ENCODE measurements at places on chromosomes 4 and X. TPM values are rescaled to one million over a fixed set of nuclear protein-coding genes. Genes with fewer than 3 reads are reported as not detected.

DNA sequence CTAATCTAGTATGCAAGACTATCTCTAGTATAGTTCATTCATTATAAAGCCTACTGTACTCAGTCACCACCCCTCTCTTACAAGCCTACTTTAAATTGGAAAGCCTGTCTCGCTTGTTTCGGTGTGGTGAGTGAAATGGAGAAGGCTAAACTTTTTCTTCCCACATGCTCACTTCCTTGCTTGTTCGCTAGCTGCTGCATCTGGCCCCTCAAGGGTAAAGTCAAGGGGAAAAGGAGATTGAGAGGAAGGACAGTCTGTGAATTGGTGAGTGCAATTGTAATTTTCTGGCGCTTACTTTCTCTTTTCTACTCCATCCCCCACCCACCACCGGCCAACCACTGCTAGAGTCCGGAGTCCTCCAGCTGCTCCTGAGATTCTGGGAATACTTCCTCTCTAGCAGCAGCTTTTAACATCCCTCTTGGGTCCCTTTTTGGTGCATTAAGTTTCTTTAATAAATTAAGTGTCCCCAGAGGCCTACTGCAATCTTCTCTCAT is 12.1 kb upstream of the ARAP2 start:
- no peak for DNase-seq

The SYP gene
- total RNA-seq = 6.9 TPM

The NSUN7 gene
- 8.6 TPM for total RNA-seq

The PDGFRA gene
- 45.2 TPM for total RNA-seq

GRCh38 chr4:85842540-85842939 is 367.6 kb downstream of the ARHGAP24 start:
- DNase-seq = peak; percentile 11

The SATL1 gene
- total RNA-seq = 0.08 TPM

The GPR143 gene
- total RNA-seq = 0.82 TPM

The DMP1 gene
- total RNA-seq = not detected

The SLC38A5 gene
- 16.7 TPM for total RNA-seq

- DNase-seq = peak; percentile 83
Measured at GRCh38 chrX:81201671-81202455, at the start of the genes HMGN5 and SH3BGRL. HMGN5 (minus strand) TSS chrX:81201913; CDS start chrX:81121549, 80,364 bp downstream. SH3BGRL (plus strand) TSS chrX:81202102; CDS start chrX:81202201, 99 bp downstream.

GRCh38 chrX:95057341-95057740 is 1383.3 kb downstream of the FAM133A start:
- no peak for DNase-seq

DNA sequence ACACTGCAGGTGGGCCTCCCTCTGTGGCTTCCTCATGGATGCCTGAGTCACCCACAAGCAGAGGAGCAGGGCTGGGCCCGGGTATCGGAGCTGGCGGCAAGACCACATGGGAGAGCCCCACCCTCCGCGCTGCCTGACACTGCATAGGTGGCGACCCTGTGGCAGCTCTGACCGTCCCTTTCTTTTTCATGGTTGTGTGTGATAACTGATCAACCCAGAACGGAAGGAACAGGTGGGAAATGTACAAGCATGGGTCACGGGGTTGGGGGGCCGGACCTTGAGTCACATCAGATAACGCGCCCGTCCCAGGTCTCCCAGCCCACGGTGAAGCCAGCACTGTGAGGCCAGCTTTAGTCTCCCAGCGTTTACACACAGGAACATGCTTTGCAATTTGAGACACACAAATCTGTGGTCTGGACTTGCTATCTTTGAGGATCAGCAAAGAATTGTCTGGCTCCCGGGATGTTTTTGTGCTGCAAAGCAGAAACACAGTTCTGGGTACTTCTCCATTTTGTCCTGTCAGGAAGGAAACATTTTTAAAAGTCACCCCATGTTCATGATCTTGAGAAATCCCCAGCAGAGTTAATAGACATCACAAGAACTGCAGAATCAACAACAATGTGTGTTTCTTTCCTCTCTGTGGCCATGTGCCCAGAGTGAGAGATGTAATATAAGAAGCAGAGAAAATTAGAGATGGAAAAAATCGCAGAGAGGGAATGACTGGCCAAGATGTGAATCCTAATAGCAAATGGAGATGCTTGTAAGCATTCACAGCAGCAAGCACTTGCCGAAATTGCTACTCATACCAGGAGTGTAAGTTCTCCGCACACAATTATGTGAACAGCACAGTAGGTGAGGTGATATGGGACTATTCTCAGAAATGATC is 70.1 kb upstream of the CBR4 start:
- no peak for DNase-seq

- DNase-seq = peak; percentile 30
Measured at GRCh38 chrX:43677993-43678392, 21.9 kb downstream of the MAOA start.

GRCh38 chr4:56630876-56631666 is 50.0 kb downstream of the HOPX start:
- no peak for DNase-seq

- no peak for DNase-seq
Measured at GRCh38 chr4:89221167-89221867, 86.3 kb downstream of the GPRIN3 start.

GRCh38 chr4:165580351-165580905 is 201.6 kb downstream of the CPE start:
- no peak for DNase-seq

- no peak for DNase-seq
Measured at GRCh38 chr4:124650614-124651013, 61.9 kb downstream of the ANKRD50 start.

DNA sequence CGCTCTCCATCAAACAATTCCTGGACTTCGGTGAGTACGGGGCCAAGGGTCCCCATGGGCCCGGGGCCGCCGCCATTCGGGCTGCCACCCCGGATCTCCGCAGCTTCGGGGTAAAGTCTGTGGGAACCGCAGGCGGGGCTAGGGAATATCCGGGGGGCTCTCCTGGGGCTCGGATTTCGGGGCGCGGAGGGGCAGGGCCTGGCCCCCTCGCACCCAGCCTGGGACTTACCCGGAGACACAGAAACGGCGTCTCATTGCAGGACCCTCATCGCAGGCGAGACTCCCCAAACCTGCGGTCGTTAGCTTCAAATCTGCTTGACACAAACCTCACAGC is 413 bp downstream of the PDK3 start:
- peak; percentile 34 for DNase-seq

DNA sequence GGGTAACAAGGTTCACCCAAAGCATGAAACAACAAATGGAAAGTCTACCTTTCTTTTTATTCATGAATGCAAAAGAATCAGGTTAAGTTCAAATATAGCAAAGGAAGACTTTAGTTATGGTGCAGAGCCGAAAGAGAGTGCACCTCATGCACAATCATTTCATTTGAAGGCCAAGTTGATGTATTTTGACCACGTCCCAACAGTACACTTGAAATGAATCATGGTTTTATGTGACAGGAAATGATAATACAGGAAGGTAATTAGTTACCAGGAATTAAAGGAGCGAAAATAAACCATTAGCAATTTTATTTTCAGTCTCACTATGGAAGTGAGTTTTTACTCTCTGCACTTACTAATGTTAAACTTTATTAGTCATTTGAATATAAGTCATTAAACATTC is 281.2 kb upstream of the DIAPH2 start:
- no peak for DNase-seq

The PROM1 gene
- total RNA-seq = 121 TPM

The FGG gene
- not detected for total RNA-seq

DNA sequence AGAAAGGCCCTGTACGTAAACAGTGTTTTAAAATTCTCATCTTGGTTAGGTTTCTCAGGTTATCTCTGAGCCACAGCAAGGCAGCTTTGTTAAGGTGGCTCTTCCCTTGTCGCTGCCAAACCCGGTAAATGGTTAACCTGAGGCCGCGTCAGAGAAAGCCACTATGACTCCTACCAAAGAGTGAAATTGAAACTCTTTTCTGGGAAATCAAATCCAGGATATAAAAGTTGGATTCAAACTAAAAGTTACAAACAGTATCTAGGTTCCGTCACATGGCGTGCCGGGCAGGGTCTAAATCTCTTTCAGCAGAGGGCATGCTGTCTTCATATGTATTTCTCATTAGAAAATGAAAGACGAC is 433 bp downstream of the MMAA start:
- DNase-seq = peak; percentile 82

DNA sequence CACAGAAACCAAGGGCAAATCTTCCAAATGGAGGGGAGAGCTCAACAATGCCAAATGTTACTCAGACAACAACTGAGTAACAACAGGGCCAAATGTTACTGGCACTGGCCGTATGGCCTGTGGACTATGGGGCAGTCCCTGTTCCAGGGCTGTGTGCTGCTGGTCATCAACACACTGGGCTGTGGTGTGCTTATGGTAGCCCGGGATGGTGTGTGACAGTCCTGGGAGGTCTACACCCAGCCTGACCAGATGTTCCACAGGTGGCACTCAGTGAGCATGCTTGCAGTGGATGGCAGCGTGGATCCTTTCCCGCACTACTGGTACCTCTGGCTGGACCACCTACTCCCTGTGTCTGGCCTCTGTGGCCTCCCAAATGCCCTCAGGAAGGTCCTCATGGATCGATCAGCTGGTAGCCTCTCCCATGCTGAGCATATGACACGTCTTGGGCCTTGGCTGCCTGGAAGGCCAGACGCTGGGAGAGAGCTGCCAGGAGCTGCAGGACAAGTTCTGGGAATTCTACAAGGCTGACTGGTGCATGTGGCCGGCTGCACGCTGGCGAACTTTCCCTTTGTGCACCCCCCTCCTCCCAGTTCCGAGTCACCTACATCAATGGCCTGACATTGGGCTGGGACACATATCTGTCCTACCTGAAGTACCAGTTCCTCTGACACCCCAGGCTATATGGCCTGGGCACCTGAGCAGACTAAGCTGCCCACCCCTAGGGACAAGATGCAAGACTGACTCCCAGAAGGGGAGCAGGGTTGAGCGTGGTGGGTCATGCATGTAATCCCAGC is 59.7 kb upstream of the IQSEC2 start:
- DNase-seq = no peak

DNA sequence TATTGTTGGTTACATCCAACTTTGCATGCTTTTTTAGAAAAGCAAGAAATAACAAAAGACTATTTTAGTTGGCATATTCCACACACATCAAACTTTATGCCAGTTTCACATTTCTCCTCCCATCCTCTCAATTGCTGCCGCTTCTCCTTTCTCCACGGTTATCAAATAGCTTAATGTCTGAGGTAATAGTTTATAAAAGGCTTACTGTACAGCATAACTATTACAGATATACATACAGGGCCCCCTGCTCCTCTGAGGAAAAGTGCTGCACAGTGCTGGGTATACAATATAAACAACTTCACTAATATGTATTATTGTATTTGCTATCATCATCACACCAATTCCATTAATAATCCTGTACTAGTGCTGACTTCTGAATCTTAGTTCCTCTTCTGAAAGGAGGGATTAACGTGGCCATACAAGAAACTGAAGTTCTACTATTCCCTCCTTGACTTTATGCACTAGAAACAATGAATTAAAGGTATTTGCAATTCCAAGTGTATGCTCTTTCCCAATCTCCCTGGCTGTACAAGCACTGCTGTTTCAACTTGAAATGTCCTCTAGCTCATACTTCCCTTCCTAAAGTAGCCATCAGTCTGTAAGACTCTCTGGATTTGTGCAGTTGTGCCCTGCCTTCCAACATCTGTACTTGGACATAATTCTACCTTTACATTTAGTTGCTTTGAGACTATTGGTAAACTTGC is 2.5 kb downstream of the CCNI start:
- DNase-seq = no peak
